ENCODE measurements at places on chromosomes 13 and 19. TPM values are rescaled to one million over a fixed set of nuclear protein-coding genes. Genes with fewer than 3 reads are reported as not detected.

EDNRB gene
- total RNA-seq: not detected

B3GNT8 gene
- total RNA-seq: 0.21 TPM

CLEC17A gene
- 0.09 TPM for total RNA-seq

IZUMO4 gene
- total RNA-seq: 0.40 TPM

NOTCH3 gene
- total RNA-seq: 7.9 TPM

ATF5 gene
- total RNA-seq: 57.1 TPM

IZUMO2 gene
- total RNA-seq: not detected

OR7A5 gene
- not detected for total RNA-seq

CELF5 gene
- total RNA-seq: 0.52 TPM

CCL25 gene
- total RNA-seq: not detected

RFX2 gene
- total RNA-seq: 7.6 TPM

Data from A549 treated with CORT108297 at 1 μM for 4 hours (cell line).